Fibroblast of villous mesenchyme (primary cell): ENCODE measurements at places on chromosomes 6 and 20.

GRCh38 chr6:3751077-3751729 lies at the start of gene PXDC1:
PXDC1 (minus strand) TSS chr6:3751713; CDS start chr6:3751531, 182 bp downstream.
- DNase-seq: no peak

DNA sequence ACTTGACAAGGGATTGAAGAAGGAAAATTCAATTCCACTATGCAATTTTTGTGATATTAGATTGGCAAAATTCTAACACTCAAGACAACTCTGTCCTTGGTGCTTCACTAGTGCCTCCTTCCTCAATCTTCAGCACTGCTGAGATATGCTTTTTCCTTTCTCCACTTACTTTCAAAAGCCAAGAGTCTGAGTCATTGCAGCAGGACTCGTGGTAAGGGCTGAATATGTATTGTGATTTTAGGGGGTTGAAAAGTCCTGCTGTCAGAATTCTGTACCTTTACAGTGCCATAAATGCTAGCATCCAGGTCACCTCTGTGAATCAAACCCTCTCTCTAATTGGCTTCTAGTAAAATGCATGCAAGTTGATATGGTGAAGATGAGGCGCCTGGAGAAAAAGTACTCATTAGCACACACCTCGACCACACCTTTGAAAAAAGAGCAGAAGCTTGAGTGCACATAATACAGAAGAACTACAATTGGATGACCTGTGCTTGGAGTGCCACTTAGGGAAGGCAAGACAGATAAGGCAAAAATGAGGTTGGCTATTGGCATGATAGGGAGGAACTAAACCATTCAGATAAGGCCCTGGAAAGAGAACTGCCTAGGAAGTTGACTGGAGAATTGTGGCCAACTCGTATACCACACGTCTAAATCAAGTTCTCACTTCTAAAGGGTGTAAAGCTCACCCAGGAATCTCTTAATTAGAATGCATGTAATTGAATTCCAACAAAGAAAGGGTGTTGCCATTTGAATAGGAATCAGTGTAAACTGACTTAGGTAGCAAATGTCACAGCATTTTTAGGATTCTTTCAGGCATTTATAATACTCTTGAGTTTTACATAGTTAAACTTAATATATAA lies 43.6 kb upstream of the FAM83B start:
- peak; percentile 62 for DNase-seq

DNA sequence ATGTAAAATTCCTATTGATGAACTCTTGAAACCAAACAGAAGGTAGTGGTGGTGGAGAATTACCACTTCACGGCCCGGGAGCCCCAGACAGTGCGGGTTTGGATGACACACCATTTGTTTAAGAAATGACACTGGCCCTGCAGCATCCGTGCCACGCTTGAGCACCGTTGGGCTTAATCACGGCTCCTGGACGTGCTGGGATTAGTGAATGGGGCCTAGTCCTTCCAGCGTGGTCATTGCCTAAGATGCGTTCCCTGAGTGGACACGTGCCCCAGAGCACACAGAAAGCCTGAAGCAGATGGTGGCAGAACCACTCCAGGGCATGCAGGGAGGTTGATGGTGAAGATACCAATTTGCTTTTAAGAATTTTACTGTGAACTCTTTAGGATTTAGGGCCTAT lies 14.5 kb downstream of the STX16 start:
- no peak for DNase-seq

DNA sequence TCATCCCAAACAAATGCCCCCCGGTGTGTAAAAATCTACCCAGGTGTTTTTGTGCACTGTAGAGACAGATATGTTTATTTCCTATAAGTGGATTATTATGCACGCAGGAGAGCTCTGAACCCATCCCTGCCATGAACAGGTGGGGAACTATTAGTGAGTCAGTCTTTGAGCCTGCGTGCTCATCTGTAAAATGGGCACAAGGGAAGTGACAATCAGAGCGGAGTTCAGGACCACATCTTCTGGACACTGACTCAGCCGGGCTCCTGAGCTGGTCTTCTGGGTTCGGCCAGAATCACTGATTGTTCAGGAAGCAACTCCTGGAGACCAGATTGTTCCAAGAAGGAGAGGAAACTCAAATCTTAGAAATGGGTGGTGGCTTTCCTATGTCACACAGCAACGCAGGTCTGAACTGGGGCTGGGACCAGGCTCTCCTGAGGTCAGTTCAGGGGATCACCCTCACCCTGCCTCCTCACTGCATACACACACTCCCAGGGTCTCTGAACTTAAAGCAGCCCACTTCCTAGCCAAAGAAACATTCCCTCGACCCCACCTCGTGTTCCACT lies 27.3 kb upstream of the TGM2 start:
- DNase-seq: no peak

DNA sequence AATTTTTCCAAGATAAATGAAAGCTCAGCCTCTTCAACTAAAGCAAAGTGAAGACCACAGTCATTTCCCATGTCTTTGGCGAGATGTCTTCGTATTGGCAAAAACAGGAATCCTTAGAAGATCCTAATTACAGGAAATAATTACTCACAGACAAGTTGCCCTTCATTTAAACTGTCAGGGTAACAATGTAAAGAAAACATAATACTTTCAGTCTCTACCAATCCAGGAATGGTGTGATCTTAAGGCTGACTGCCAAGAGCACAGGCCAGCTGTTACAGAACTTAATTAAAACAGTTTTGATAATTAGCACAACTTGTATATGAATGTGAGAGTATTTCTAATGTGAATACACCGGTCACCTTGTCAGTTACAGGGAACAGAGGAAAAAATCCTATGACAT lies 292.2 kb downstream of the PACRG start:
- no peak for DNase-seq
